Stimulated activated CD8-positive, alpha-beta memory T cell treated with anti-CD3 and anti-CD28 coated beads, Interleukin-15, amount 100 ng/mL, for 24 hours (primary cell): ENCODE measurements at places on chromosomes 6 and 20.

DNA sequence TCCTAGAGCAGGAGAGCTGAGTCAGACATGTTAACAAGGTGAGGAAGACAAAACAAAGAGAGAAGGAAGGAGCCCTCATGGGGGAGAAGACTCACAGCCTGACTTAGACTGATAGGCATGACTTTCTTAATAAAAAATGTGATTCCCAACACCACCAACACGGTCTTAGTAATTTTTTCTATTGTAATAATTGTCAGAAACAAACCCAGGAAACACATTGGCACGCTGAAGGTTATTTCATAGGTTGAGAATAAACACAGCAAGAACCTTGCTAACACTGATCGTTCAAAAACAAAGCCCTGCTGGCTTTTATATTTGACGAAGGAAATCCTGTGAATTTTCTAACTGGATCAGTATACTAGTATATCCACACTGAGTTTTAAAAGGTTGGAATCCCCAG is 286.8 kb downstream of the HACE1 start:
- DNase-seq: no peak

- DNase-seq: no peak
Observed at GRCh38 chr6:111710911-111711310, 105.2 kb upstream of the TRAF3IP2 start.

DNA sequence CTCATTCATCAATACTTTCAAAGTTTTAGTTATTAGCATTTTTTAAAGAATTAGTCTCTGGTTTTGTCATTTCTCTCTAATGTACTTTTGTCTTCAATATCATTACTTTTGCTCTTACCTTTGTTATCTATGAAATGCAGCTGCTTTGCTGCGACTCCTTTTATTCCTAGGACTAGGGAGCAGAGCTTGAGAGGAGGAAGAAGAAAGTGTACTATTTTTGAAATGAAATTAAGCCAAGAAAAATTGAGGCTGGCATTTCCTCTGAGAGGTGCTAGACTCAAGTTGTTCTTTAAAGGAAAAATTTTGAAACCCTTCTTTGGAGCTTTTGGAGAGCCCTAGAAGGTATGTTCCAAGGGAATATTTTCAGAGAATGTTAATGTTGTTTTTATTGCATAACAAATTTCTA is 48.3 kb upstream of the MRAP2 start:
- DNase-seq: no peak

DNA sequence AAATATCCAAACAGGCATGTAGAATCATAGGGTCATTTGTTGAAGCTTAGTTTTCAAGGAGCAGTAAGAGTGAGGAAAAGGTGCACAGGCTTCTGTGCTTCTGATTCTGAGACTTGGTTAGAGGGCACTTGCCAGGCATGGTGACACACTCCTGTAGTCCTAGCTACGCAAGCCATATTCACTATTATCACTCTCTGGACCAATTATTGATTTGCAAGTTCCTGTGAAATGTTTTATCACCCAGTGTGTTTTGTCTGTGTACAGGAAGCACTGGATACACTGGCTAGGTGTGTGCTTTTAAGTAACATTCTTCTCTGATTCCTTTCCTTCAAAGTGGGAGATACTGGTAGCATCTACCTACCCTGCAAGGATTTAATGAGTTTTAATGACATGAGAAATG is 76.3 kb downstream of the JARID2 start:
- no peak for DNase-seq

GRCh38 chr6:105539911-105540310 is 137.0 kb upstream of the PREP start:
- DNase-seq: no peak

- no peak for DNase-seq
Observed at GRCh38 chr6:136362421-136363356, 73.0 kb upstream of the BCLAF1 start.

GRCh38 chr6:104862456-104862855 is 2.7 kb upstream of the HACE1 start:
- DNase-seq: no peak

DNA sequence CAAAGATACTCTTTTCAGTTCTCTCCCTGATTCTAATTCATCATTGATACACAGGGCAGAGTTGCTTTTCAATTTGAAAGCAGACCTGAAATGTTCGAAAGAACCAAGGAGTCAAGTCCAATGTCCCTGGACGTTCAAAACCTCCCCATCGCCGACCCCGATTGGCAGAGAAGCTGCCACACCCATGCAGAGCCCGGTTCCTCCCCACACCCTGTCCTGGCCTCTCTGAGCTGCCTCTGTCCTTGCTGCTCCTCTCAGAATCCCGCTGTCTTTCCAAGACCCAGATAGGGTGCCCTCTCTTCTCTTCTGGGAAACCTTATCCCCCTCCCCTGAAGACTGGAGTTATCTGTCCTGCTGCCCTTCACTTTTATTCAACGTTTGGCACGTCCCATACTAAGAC is 52.3 kb upstream of the CITED2 start:
- no peak for DNase-seq

GRCh38 chr20:36726168-36726567 is 19.7 kb downstream of the NDRG3 start:
- no peak for DNase-seq

DNA sequence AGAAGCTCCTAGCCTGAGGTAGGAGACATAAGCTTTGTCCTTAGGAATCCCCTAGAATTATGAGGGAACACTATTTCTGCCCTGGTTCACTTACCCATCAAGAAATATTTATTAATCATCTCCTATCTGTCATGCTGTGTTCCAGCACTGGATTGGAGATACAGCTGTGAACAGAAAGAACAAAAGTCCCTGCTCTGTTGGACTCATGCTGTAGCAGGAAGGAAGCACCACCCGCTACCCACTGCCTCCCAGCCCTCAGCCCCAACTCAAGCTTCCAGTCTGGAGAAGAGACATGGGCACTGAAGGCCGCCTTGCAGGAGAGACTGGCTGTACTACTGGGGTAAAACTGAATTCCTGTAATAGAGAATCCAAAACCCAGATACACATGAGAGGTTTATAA is 78.0 kb downstream of the MDGA1 start:
- no peak for DNase-seq

DNA sequence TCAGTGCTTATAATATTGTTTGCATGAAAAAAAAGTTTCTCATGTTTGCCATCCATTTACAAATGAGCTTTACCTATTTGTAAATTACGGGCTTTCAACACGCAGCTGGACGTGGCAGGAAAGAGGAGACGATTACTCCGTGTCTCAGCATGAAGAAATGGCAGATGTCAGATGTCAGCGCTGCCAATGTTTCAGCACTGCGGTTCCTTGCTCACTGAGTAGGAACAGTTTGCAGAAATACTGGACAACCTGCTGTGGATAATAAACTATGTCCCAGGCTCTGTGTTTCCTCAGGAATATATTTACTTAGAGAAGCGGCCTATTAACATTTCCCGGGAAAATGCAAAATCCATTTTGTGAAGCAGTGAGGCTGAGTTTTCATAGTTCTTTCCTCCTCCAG is 22.7 kb downstream of the RAMACL start:
- DNase-seq: no peak

DNA sequence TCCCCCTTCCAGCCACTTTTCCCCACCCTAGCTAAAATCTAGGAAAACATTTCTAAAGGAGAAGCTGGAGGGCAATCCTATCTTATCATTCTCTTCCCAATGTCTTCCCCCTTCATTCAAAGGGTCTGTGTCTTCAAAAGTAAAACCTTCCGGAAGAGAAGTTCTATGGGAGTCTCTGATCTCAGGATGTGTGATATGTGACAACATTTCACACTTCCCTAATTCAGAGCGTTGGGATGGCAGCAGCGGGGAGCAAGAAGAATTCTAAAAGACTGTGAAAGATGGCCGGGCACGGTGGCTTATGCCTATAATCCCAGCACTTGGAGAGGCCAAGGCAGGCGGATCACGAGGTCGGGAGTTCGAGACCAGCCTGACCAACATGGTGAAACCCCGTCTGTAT is 65.4 kb upstream of the AKIRIN2 start:
- DNase-seq: no peak

- DNase-seq: no peak
Observed at GRCh38 chr6:134166511-134167261, 114.3 kb upstream of the SLC2A12 start.

DNA sequence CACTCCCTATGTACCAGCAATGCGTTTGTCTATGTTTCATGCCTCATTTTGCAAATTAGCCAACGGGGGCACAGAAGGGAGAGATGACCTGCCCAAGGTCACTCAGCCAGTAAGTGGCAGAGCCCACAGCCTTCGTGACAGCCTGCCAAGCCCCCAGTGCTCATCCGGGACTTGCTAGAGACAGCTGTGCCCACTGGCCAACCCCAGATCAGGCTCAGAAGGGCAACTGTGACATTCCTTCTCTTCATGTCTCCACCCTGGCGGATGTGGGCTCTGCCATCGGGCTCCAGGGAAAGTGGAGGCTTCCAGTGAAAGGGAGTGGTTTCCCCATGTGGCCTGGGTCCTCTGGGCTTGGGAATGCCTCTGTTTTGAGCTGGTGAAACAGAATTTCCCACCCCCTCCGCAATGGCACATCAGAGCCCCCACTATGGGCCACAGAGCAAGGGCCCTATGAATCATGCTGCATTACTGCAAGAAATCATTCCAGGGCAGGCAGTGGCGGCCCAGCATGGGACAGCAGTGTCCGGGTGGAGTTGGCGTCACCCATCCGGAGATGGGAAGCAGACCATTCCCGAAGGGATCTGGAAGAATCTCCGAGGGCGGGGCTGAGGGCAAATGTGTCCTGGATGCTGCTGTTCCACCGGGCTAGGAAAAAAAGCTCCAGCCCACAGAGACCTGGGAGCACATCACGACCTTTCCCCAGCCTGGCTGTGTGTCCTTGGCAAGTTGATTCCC is 9.1 kb downstream of the RSPO4 start:
- no peak for DNase-seq

- no peak for DNase-seq
Observed at GRCh38 chr6:55531496-55531895, 47.5 kb downstream of the HMGCLL1 start.

GRCh38 chr6:73888050-73888449 is 192.0 kb downstream of the CD109 start:
- DNase-seq: no peak

DNA sequence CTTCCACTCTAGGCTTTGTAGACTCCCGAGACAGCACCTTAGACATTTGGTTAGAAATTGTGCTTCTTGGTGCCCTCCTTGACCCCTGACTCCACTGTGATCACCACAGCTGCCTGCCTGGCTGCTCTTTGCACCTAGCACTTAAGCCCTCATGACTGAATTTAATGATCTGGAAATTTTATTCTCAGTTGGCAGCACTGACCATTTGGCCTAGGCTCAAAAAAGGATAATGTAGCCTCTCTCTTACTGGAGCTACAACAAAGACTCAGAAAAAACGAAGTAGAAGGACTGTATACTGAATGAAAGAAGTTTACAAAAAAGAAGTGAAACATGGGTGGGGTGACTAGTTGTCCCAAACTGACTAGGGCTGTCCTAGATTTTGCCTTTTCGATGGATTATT is 11.3 kb upstream of the ABRACL start:
- no peak for DNase-seq

DNA sequence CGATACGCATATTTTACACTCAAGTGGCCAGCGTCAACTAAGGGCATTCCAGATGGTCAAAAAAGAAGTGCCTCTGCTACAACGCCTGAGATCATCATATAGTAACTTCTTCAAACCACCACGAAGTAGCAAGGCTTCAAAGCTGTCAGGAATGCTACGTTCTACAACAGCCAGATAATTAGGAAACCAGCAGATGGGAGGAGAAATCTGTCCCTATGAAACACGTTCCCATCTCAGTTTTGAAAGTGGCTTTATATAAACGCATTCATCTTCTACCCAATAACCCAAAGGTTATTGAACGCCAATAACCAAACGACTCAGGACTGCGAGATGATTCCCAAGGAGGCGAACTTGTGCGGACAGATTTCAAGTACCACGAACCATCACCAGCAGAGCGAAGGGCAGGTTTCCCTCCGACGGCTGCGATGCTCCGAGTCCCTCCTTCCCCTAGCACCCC is 1.2 kb downstream of the ABHD12 start:
- no peak for DNase-seq

- no peak for DNase-seq
Observed at GRCh38 chr20:51661609-51662178, 106.5 kb downstream of the ATP9A start.

GRCh38 chr6:135002974-135003703 is 51.5 kb downstream of the HBS1L start:
- DNase-seq: no peak

GRCh38 chr20:32128167-32128566 is 18.7 kb downstream of the TM9SF4 start:
- DNase-seq: no peak

DNA sequence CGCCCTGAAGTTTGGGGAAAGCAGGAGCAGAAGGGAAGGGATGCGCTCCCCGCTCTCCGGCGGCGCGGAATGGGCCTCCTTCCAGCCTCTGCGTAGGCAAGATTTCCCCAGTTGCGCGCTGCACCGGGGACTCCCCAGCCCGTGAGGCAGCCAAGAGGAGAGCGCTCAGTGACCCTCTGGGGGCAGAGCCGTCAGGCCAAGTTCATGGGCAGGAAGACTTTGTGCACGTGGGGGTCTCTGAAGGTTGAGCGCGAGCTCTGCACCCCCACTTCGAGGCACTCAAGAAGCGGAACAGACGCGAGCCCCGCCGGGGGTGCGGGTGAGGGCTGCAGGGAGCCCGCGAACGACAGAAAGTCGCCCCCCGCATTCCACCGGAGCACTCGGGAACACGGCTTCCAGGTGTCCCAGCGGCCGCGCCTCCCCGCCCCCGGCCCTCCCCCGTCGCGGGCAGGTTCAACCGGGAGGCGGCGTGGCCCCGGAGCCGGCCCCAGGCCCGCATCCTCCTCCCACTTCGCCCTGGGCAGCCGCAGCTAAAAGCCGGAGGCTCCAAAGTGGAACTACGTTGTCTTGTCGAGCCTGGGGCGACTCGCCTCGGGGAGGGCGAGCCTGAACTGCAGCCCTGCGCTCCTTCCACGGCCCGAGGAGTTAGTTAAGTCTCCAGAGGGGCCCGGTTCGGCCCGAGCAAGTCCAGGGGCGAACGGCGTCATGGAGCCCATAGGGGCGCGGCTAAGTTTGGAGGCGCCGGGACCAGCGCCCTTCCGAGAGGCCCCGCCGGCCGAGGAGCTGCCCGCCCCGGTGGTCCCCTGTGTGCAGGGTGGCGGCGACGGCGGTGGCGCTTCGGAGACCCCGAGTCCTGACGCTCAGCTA is at the start of gene PPP1R3G:
Gene PPP1R3G (plus strand): TSS at position 561 of the 867 bp plus-strand sequence. CDS start 145 bp downstream, at position 706.
- no peak for DNase-seq

- no peak for DNase-seq
Observed at GRCh38 chr6:41161380-41161779, 1.5 kb downstream of the TREM2 start.

DNA sequence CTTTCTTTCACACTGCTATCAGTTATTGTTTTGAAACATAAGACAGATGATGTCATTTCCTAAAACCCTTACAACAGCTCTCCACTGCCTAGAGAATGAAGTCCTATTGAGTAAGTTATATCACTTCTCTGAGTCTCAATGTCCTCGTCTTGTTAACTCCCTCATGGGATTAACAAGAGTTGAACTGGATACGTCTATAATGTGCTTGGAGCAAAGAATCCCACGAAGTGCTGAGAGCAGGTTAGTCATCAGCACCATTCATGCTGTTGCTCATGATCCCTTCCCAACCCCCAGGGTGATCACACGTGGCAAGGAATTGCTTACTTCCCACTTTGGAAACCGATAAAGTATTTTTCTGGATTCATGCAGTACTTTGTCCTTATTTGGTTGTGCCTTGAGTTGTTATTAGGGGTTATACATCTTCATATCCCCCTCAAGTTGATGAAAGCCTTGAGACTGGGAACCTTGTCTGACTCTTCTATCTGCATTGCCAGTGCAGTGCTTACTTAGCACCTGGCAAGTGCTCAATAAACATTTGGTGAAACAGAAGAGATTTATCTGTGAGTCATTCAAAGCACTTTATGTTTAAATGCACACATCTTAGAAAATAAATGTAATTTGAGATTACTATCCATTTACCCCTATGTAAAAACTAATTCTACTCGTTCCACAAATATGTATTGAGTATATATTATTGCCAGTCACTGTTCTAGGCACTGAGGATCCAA is 487.5 kb downstream of the EPM2A start:
- DNase-seq: no peak
